CD4-positive, alpha-beta T cell treated with Interleukin-1 beta for 1 hour (primary cell): ENCODE measurements at places on chromosomes 6 and 20.

- no peak for DNase-seq
Observed at GRCh38 chr6:20313960-20314530, 87.6 kb upstream of the E2F3 start.

DNA sequence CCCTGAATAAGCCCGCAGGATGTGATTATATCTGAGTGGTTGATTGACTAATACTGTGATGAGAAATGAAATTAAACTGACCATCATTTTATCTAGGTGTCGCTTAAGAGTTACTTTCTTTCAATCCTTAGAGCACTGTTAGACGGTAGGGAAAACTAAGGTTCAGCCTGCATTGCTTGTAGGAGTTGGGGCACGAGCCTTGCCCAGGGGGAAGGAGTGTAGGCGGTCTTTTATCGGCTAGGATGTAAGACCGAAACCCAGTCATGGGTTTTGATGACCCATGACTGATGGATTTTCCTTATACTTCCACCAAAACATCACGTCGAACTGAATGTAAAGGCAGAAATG, 392 bp upstream of the TASP1 start:
- DNase-seq: no peak

DNA sequence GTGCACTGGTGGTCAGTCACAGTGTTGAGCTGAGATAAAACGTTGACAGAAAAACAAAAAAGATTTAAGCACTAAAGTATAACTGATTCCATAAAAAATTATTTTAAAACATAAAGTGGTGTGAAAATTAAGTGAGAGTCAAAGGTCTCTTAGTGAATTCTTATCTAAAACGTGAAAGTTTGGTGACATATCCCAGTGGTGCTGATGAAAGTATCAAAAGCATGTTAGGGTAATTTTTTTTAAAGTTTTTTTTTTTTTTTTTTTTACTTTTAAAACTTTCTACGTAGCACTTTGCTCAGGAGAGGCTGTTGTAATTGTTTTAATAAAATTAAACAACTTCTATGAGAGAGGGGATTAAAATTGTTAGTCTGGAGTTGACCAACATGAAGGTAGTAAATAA, 65.6 kb upstream of the TMEM30A start:
- no peak for DNase-seq

DNA sequence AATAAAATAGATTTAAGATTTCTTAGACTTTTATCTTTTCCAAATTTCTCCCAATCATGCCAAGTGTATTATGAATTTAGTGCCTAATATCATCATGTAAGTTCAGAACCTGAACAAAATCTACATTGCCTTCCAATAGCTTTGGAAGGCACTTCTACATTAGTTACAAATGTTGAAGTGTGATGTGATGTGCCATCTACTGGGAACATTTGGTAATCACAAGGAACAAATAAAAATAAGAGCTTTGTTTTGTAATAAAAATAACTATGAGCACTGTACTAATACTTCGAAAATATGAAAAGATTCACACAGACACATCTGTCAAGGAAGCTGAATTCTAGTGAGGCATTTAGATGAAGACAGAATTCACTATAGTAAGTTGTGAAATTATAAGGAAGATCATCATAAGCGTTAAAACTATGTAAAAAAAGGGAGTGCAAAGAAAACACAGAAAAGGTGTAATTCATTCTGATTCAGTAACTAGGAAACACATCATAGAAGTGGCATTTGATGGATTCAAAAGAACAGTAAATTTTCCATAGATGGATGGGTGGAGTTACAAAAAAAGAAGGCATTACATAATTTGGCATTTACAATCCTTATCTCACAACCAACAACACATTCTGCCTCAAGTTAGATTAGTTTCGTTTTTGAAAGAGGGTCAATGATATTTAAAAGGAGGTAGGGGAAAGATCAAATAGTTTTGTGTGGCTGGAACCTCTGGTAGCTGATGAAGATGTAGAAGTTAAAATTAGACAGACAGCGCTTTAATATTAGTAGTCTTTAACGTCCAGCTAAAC, 161.0 kb downstream of the ASCC3 start:
- DNase-seq: no peak

GRCh38 chr6:42851599-42851998, 27.8 kb upstream of the RPL7L1 start:
- DNase-seq: no peak
